ENCODE measurements at places on chromosomes 2 and 18.

DNA sequence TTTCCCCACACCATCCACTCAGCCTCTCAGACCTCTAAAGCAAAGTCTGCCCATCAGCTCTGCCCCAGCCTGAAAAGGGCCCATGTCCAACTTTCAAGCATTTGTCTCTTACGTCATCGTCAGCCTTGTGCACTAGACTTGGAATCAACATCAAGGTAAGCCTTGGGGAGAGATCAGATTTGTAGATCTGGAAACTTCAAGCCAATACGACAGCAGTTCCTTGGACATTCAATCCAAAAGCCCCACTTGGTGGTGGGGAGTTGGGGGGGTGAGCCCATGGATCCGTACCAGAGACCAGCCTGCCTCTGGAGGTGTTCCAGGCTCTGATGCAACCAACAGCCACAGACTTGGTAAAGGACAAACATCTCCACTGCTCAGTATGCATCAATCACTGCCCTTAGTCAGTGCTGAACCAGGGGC is 206.8 kb upstream of the MEIS1 start:
- DNase-seq = no peak

- no peak for DNase-seq
Observed at GRCh38 chr2:101431486-101431885, 43.4 kb downstream of the RFX8 start.

DNA sequence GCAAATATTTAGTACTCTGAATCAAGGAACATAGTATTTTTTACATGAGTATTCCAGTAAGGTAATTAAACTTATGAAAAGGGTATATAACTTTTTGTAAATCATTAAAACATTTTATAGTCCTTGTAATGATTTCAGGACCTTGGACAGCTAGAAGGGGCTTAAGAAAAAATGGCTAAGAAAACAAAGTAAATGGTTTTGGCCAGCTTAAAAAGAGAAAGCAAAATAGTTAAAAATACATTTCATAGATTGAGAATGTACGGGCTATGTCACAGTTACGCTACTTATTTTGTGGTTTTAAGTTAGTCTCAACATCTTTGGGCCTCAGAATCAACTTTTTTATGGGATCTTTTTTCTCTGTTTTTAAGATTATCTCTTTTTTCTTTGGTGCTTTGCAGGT is 26.7 kb downstream of the POLI start:
- DNase-seq = no peak

- no peak for DNase-seq
Observed at GRCh38 chr2:226002438-226002837, 602.9 kb downstream of the NYAP2 start.

DNA sequence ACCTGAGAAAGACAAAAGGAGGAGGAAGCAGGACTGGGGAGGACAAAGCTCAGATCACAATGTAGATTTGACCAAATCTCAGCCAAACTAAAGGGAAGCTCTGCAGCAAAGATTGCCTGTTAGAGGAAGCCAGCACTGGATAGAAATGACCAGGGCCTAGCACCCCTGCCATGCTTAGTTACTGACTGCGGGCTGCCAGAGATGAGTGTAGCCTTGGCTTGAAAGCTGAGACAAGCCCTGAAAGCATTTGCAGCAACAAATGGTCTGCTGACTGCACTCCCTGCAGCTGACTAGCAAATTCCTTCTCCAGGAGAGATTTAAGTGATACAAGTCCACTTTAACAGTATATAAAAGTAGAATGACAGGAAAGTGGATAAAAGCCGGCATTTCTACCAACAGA is 140.9 kb upstream of the CRIM1 start:
- DNase-seq = no peak

- no peak for DNase-seq
Observed at GRCh38 chr2:213242653-213243052, 41.6 kb upstream of the SPAG16 start.

DNA sequence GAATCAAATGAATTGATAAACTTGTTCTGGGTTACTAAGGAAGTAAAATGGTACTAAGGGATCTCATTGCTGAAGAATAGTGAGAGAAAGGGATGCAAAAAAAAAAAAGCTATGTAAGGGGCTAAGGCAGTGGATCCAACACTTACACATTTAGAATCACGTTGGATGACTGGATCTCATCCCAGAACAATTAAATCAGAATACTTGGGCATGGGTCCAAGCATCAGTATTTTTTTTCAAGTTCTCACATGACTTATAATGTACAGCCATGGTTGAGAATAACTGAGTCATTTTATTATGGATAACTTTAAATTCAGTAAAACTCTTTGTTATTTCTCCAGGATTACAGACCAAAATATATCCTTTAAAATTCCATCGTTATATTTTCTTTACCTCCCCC is 8.5 kb downstream of the DSC1 start:
- DNase-seq = no peak

DNA sequence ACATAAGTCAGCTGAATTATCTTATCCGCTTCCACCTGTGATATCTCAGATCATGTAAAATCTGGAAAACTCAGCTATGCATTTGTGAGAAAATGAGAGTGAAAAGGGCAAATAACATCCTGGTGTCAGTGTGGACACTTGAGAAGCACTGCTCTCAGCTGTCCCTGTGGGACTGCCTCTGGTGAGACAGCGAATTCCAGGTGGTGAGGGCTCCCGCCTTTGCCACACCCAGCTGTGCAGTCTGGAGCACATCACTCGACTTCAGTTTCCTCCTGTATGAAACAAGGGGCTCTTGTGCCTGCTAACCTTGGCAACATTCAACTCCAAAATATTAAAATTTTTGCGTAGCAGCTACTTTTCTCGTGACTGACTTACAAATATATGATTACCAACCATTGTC is 194.9 kb upstream of the BOD1L2 start:
- no peak for DNase-seq

- DNase-seq = no peak
Observed at GRCh38 chr2:40300391-40300790, 151.5 kb downstream of the SLC8A1 start.

- DNase-seq = no peak
Observed at GRCh38 chr2:221429741-221430491, 142.2 kb downstream of the EPHA4 start.

GRCh38 chr2:9163306-9164111 is 43.1 kb upstream of the ASAP2 start:
- no peak for DNase-seq

DNA sequence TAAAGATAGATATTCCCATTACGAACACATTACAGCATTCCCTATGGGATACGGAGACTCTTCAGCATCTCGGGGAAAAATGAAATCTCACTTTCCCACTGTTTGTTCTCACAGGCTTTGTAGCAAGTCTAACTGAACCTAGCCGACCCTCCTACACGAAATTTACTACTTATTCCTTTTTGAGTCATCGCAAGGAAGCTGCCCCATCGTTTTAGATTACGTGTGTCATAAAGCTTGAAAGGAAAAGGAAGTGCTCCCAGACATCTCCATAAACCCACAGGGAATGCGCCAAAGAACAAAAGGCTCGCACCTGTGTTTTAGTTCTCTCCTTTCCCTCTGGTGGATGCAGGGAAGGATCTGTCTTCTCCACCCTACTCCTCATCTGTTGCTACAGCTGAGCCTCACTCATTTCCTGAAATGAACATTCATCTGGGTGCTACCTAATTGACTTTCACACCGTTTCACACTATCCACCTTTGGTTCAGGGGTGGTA is 76.2 kb upstream of the STK39 start:
- no peak for DNase-seq
